ENCODE measurements at places on chromosomes 12 and 14.
A peak's percentile ranks its signal among the peaks of the same experiment; 100 is the strongest.

DNA sequence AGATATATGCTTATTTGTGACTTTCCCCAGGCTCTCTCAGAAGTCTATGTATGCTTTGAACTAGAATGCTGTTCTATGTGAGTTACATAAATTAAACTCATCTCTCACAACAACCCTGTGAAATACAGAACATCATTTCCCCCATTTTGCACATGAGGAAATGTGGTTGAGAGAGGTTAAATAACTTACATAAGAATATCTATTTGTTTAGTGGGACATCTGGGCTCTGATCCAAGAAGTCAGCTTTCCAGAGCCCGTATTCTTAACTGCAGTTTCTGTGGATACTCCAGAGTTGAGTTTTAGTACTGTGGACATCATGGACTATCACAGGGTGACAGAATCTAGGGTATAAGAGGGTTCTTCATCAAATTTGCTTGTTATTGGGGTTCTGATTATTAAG lies 242.5 kb upstream of the ARHGAP5 start:
- no peak for DNase-seq

DNA sequence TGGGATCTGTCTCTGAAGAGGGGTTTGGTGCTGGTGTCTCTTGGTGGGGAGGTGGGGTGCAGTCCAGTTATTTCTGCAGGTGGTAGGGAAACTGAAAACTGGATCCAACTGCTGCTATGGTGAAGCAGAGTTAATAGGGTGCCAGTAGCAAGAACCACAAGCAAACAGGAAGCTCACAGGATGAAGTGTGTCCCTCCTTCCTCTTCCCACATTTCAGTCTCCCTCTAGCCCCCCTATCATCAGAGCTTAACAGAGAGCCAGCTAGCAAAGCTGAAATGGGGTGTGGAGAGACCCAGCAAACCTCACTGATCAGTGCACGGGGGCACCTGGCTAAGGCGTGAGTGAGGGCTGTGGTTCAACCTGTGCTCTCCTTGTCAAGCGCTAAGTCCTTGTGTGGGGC lies 69.1 kb upstream of the C12orf71 start:
- no peak for DNase-seq

DNA sequence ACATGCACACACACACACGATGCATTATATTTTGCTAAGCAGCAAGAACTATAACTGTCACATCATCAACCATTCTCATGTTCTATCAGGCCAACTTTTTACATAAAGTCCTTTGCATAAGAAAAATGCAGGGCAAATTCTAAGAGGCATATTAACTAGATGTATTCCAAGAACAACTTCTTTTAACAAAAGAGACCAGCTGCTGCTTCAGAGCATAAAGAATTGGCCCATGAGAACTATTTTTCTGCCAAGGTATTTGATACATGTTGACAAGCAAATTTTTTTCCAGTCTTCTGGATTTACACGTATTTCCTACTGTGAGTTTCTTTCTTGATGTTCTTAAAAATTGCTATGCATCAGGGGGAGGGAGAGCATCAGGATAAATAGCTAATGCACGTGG lies 27.2 kb downstream of the GLT8D2 start:
- DNase-seq: no peak

DNA sequence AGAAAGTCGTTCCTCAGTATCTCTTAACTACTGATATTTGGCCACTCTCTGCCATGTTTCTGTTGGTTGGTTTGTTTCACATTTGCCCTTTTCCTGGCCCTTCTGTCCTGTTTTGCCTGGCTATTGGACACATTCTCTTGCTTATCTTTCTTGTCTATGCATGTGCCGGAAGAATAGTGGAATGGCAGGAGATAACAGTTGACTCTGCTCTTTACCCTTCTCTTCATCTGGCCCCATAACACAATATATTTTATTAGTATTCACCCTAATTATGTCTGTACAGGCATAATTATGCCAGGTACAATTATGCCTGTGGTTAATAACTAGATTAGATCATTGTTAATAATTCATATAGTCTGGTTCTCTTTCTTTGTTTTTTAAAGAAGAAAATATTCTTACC lies 243.5 kb upstream of the LMO3 start:
- no peak for DNase-seq

DNA sequence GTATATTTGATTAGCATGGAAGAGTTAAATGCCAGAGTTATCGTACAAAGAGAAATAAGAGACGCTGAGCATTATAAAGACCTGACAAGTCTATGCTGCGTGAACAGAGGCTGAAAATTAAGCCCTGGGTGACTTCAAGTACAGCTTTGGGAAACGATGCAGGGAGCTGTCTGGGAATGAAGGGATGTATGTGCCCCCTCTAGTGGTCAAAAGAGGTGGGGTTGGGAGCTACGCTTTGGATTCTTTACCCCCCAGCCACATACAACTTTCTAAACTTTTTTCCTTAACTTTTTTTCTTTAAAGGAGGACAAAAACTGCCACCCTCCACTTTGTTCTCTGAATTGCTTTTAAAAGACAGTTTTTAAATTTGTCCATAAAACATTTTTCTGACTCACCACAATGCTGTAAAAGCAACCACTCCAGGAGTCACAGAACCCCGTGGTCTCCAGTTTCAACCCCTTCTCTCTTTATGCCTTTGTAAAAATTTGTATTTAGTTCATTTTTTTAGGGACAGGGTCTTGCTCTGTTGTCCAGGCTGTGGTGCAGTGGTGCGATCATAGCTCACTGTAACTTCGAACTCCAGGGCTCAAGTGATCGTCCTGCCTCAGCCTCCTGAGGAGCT lies 59.4 kb downstream of the ZNF664 start:
- peak; percentile 53 for DNase-seq

GRCh38 chr12:103852498-103852997 lies 11.5 kb upstream of the NT5DC3 start:
- no peak for DNase-seq

- no peak for DNase-seq
These were observed 277.4 kb downstream of the BCL11B start for GRCh38 chr14:98994561-98994960.

- peak; percentile 57 for DNase-seq
These were observed 42.5 kb downstream of the SMIM41 start for GRCh38 chr12:52121824-52122539.

GRCh38 chr12:2366711-2367110 lies 313.9 kb downstream of the CACNA1C start:
- no peak for DNase-seq

GRCh38 chr12:6606331-6607131 lies 648 bp downstream of the CHD4 start:
- DNase-seq: peak; percentile 56

- no peak for DNase-seq
These were observed 51.1 kb upstream of the KRAS start for GRCh38 chr12:25301798-25302197.

GRCh38 chr12:57760347-57760982 lies 5.6 kb downstream of the MARCHF9 start:
- no peak for DNase-seq

- DNase-seq: no peak
These were observed 12.3 kb downstream of the NINJ2 start for GRCh38 chr12:650983-651382.

- no peak for DNase-seq
These were observed 433.4 kb upstream of the OR4E1 start for GRCh38 chr14:22106700-22107697.

DNA sequence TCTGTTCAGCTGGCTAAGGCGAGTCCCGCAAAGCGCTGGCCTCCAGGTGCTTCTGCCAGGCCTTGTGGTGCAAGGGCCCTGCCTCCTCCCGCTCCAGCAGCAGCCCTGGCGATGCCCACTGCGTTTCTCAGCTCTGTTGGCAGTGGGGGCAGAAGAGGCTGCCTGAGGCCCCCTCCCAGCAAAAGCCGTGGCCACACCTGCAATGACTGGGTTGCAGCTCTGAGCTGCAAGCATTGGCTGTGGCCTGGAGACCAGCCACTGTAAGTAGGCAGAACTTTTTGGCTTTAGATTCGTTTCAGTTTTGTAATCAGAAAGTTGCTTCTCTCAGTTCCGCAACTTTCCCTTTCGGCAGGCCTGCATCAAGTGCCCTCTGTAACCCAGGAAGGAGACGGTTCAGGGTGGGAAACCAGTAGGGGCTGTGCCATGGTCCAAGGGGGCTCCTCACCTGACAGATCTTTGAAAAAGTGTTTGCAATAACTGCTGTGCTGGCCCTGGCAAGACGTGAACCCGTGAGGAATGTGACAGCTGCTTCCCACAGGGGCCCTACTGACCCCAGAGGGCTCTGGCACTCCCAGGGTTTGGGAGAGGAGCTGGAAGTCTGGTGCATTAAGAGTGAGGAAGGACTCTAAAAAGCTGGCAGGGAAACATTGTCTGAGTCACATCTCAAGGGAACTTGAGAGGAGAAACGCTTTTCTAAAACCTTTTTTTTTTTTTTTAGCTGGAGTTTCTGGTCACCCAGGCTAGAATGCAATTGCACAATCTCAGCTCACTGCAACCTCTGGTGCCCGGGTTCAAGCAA lies 54.5 kb upstream of the MAX start:
- no peak for DNase-seq

DNA sequence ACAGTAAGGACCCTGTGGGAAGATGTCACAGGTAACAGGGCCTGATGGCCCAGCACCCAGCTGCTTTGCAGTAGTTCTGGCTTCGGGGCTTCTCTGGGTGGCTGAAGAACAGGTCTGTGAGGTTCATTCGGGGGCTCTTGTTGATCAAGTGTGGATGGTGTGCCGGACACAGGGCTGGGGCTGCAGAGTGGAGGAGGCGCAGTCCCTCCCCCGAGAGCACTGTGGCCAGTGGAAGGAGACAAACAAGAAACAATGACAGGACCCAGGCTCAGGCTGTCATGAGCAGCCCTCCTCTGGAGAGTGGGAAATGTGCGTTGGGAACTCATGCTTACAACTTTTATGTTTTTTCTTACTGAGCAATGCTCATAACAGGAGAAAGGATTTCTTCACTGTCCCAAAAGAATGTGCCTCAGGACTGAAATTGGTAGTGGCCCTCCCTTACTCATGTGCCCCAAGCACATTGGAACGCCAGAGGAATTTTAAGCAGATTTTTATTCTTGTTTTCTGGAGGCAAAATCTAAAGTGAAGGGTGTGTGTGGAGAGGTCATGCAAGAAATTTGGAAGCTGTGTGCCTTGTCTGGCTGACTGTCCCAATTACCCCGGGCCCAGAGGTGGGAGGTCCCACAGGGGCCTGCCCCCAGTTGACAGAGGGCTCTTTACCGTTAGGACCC lies 233.8 kb downstream of the CACNA1C start:
- no peak for DNase-seq

DNA sequence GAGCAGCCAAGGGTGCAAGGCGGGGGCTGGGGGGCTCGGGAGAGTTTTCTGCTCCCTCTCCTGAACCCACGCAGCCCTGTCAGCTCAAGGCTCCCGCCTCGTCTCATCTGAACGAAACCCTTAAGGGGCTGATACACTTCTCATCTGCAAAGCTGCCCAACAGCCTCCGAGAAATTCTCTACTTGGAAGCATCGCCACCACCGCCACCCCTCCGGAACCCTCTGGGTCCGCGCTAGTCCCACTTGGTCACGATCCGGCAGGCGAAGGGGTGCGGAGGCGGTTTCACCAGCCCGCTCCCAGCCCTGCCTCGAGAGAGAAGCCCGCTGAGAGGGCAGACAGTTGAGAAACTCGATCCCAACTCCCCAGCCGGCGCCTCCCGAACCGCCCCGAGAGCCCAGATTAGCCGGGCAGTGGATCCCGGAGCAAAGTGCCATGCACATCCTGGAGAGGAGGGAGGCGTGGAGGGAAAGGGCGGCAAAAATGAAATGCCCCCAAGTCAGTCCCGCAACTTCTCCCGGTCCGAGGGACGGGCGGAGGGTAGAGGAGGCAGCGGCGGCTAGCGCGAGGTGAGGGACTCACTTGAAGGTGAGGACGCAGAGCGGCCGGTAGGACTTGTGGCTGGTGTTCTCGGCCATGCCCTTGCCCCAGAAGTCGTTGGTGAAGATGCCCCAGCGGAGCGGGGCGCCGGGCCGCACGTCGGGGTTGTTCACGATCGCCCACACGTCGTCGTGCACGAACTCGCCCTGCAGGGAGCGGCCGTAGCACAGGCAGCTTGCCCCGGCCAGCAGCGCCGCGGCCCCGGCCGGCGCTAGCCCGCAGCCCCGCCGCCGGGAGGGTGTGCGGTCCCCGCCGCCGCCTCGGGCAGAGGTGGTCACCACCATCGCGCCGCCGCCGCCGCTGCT lies 620 bp downstream of the TMTC1 start:
- peak; percentile 14 for DNase-seq

- DNase-seq: no peak
These were observed 717.3 kb downstream of the TRHDE start for GRCh38 chr12:72989458-72989947.

DNA sequence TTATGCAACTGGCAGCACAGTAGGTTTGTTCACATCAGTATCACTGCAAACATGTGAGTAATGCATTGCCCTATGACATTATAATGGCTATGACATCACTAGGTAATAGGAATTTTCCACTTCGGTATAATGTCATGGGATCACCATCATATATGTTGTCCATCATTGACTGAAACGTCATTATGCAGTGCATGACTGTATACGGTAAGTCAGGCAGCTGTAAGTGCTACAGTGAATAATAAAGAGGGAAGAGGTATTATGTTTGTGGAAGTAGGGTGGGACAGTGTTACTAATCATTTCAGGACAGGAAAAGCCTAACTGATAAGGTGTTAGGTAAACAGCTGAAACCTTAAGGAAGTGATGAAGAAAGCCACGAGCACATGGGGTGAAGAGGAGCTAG lies 68.1 kb downstream of the ANO4 start:
- no peak for DNase-seq

DNA sequence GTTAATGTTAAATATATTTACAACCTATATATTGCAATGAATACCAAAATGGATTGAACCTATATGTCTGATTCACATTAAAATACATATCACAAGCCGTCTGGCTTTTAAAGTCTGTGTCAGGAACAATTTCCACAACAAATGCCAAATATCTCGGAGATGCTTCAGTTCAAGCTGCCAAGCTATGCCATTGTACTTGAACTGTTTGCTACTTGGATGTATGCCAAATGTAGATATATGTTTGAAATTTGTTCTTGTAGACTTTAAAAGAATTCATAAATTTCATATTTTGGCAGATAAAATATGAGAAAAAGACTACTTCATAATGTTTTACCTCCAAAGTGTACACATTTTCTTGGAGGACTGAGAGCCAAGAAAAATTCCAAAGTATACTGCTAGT lies 37.0 kb downstream of the WASHC3 start:
- no peak for DNase-seq

GRCh38 chr12:124568431-124569374 lies 1.3 kb upstream of the NCOR2 start:
- peak; percentile 66 for DNase-seq

DNA sequence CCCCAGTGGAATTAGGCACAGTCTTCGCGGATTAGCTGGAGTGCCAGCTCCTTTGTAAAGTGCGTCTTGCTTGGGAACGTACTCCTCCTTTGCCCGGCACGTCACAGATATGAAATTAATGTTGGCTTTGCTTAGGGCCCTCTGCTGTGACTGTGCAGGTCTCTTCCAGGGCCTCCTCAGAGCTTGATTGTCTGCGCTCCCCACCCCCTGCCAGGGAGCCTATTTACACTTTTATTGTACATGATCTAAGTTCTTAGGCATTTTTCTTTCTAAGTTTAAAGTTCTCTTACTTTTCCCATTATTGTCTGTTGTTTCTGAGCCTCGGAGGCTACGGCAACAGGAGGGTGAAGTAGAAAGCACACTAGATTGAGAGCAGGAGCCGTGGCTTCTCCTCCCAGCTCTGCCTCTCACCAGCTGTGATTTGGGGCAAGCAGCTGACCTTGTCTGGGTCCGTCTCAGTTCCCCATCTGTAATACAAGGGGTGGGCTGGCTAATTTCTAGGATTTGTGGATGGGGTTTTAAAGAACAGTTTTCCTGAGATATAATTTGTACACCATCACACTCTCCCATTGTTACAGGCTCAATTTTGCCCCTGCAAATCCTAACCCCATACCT lies 81.8 kb downstream of the TSPAN9 start:
- DNase-seq: no peak

Data from mucosa of gallbladder (tissue), 1 donor.